ENCODE measurements at places on chromosomes 2 and 18.

GRCh38 chr2:128284037-128284441 is 34.6 kb downstream of the HS6ST1 start:
- no peak for DNase-seq

GRCh38 chr18:46260016-46260878 is 156.1 kb downstream of the HAUS1 start:
- DNase-seq = peak; percentile 24

DNA sequence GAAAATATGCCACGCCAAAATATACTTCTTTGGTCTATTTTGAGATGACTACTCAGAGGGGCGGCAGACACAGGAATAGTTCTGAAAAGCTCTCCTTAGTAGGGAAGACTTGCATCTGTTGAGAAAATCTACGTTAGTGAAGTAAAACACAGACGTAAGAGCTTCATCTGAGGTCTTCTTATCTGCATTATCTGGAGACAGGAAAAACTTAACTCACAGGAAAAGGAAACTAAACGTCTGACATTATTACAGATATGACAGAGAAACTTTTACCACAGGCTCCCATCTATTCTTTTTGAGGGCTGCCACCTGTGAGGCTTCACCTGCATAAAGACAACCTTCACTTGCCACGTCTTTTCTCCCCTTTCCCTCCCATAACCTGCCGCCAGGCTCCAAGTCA is 1295.7 kb downstream of the LRP1B start:
- DNase-seq = no peak

DNA sequence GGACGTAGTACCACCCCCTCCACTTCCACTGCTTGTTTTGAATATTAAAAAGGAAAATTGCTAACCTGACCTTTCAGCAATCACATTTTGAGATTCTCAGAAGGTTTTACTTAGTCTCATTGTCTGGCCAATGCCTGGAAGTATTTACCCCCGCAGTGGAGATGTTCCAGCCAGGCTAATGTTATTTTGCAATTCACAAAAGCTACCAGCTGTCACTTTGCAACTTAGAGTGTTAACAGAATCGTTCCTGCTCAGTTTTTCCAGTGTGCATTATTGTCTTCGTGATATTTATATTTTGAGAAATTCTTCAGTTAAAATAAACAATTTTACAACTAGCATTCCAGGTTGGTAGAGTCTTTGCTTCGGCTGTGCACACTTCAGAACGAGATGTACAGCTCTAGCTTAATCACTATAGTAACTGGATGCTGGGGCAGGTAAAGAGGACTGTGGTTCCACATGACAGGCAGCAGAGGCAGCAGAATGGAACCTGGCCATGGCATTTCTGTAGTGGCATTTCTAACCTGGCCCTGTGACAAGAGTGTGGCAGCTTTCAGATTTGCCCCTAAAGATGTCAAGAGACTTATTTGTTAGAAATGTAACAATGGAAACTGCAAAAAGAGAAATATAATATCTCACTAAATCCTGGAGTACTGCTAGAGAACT is 85.1 kb downstream of the DTNA start:
- no peak for DNase-seq

GRCh38 chr2:109129356-109129920 is 433 bp downstream of the SH3RF3 start:
- DNase-seq = no peak

GRCh38 chr2:44420725-44421124 is 59.0 kb downstream of the CAMKMT start:
- DNase-seq = no peak

DNA sequence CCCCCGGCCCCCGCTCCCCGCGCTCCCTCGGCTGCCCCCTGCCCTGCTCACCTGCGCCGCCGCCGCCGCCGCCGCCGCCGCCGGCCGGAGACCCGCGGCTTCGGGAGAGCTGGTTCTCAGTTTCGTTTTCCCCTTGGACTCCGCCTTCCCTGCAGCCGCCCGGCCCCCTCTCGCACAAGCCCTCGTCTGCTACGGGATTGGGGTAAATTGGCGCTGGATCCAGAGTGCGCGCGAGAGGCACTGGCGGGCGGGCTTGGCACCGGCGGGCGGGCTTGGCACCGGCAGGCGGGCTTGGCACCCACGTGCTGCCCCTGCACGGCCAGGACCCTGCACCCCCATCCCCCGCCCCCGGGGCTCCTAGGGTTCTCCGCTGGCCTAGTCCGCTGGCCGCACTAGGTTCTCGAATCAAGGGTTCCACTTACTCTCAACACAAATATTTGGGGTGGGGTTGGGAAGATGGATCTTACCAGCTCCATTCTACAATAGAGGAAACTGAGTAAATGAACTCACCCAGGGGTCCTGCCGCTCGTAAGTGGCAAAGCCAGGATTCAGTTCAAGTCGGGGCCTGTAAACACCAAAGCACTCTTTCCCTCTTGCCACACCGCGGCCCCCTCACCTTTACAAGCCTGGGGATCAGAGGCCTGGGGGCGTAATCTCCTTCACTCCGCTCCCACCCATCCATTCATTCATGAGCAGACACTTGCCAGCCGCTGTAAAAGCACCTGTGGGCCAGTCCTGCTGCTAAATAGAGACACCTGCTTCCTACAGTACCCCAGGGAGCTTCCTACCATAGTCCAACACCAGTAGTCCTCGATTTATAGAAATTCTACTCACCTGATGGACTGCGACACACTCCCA is at the start of gene EIF2AK2:
EIF2AK2 (minus strand) TSS at position 124 of the 858 bp plus-strand sequence. CDS start 9,174 bp downstream, outside the sequence.
- peak; percentile 67 for DNase-seq

- DNase-seq = no peak
These were observed 663.6 kb upstream of the NRXN1 start for GRCh38 chr2:51695531-51695930.

DNA sequence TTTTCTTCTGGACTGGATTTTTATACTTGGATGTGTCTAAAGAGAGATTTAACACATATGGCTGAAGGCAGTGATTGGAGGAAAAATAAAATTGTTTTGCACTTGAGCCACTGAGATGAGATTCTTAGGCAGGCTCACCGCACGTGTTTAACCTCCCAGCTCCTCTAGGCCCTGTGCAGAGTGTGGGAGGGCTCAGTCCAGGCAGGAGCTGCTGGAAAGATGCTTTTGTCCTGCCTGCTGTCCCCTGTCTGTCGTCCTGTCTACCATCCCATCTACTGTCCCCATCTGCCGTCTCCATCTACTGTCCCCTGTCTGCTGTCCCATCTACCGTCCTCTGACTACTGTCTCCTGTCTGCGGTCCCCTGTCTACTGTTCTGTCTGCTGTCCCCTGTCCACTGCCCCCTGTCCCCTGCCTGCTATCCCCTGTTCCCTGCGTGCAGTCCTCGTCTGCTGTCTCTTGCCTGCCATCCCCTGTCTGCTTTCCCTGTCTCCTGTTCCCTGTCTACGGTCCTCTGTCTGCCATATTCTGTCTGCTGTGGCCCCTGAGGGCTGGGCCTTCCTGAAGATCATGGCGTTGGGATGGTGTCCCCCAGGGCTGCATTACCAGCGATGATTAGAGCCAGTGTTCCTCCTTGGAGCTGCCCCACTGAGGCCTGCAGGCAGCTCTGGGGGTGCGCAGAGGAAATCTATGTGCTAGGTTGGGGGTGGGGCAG is 43.7 kb upstream of the HS6ST1 start:
- no peak for DNase-seq

GRCh38 chr2:141142025-141142424 is 988.8 kb downstream of the LRP1B start:
- no peak for DNase-seq

DNA sequence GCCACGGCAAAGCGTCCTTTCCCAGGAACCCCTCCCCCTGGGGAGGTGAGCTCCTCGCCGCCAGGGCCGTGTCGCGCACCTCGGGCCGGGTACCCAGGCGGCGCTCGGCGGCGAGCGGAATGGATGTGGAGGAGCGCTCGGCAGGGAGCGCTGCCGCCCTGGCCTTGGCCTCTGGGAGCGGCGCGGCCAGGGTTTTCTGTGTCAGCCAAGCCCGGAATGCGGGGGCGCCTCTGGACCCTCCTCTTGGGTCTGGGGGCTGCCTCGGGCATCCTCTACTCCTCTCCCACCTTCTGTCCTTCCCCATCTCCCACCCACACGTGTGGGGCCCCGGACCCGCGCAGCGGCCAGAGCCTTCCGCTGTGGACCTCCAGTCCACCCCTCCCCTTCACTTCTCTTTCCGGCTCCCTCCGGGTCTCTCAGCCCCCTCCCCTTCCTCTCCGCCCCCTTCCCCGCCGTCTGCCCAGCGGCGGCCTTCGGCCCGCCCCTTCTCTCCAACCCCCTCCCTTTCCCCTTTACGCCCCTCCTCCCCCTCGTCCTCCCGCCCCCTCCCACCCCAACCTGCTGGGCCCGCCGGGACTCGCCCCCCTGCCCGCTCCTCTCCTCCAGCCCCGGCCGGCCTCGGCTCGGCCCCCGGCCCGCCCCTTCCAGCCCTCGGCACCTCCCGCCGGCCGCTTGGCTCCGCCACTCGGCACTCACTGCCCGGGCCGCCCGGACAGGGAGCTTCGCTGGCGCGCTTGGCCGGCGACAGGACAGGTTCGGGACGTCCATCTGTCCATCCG is at the start of gene MERTK:
MERTK (plus strand) TSS at position 684 of the 779 bp plus-strand sequence. CDS start 129 bp downstream, outside the sequence.
- no peak for DNase-seq

GRCh38 chr2:217792626-217793527 is 209.9 kb downstream of the TNS1 start:
- DNase-seq = no peak

DNA sequence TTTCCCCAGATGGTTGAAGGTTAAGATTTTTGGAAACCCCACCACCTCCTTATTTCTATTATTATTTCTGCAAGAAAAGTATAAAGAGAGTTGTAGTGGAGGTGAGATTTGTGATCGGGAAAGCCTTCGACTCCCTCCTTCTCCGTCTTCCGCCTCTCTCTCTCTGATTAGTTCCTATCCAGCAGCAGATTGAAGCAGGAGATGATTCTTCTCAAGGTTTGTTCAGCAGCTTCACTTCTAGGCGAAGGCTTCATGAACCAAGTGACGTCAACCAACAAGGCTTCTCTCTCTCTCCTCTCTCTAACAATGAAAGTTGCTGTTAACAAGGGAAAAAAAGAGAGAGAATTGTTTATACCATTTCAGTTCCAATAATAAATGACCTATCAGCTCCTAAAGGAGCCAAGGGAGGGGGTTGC is at the start of gene BAZ2B:
BAZ2B (minus strand) TSS at position 263 of the 416 bp plus-strand sequence. CDS start 137,829 bp downstream, outside the sequence.
- peak; percentile 58 for DNase-seq

GRCh38 chr2:216685327-216685875 is 9.9 kb downstream of the IGFBP5 start:
- no peak for DNase-seq

DNA sequence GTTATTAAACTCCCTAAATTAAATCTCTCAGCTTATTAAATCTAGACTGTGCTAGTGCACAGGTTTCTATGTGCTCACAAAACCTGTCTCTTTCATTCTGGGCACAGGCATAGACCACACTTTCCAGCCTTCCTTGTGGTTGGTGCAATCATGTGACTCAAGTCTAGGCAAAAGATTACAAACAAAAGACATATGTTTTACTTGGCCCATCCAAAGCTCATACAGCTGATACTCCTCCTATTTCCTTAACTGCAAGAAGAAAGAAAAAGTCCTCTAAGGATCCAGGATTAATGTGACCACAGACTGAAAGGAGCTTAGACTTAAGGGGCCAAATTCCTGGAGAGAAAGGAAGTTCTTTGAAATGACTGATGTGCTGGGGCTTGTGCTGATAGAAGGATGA is 731.3 kb upstream of the RAB6C start:
- DNase-seq = no peak

- DNase-seq = peak; percentile 40
These were observed 48.0 kb upstream of the ID2 start for GRCh38 chr2:8633735-8634313.

DNA sequence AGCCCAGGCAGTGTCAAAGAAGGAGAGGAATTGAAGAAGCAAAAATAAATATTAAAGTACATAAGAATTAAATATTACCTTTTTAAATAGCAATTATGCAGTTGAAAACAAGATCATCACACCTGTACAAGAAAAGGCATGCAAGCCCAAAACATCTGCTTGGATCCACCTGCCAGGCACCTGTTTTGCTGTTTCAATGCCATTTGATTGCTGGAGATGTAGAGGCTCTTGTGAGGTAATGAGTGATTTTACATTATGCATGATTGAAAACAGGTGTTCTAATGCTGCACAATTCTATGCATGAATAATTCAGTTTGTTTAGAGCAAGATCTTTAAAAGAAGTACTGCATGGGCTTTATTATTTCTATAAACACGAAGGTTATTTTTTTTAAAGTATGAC is 700.6 kb upstream of the ZEB2 start:
- DNase-seq = no peak

DNA sequence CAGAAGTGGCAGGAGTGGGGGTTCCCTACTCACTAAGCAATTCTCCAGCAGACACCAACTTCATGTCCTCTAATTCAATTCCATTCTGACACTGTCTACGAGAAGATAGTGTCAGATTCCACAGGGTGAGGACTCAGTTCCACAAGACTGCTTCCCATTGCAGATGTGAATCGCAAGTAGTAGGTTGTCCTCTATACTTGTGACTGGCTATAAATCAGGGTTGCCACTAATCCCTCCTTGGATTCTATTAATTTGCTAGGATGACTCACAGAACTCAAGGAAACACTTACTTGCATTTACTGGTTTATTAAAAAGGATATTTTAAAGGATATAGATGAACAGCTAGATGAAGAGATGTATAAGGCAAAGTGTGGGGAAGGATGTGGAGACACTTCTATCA is 184.1 kb upstream of the ACVR2A start:
- no peak for DNase-seq

DNA sequence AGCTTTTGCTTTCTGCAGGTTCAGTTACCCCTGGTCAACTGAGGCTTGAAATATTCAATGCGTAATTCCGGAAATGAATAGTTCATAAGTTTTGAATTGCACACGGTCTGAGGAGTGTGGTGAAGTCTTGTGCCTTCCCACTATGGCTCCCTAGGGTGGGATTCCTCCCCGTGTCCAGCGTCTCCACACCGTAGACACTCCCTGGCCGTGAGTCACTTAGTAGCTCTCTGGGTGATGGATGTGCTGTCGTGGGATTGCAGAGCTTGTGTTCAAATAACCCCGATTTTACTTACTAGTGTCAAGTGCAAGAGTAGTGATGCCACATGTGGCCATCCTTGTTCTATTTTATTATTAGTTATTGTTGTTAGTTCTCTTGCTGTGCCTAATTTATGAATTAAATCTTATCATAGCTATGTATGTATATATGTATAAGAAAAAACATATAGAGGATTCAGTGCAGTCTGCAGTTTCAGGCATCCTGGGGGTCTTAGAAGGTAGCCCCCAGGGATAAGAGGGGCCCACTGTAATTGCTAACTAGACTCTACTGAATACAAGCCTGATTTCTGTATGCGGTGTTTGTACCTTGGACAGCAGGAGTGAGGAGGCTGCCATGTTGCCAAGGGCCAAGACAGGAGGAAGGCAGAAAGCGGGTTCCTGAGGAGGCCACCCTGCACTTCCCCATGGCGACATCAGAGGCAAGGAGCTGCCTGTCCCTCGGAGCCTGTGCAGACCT is 47.7 kb upstream of the PDIA6 start:
- no peak for DNase-seq

DNA sequence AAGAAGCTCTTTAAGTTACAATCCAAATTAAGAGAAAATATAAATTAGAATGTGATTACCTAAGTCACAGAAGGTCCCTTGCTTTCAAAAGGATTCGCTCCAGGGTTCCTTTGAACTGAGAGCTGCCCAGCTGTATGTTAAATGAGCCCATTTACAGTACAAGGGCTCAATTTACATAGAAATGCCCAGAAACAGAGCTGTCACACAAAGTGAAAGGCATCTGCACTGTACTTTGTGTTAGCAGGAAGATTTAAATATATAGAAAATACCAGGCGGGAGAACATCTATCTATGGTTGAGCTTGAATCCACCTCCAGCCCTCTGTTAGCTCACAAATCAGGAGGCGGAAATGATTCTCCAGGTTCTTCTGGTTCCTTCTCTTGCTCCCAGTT is 272.9 kb downstream of the PAX3 start:
- DNase-seq = no peak

All from GM04504 (cell line).